ENCODE measurements at places on chromosomes 2 and 18.

GRCh38 chr2:197445746-197446145 lies 7.6 kb upstream of the COQ10B start:
- no peak for DNase-seq

GRCh38 chr18:48116873-48117630 lies 186.6 kb upstream of the SMAD2 start:
- no peak for DNase-seq

- DNase-seq: no peak
These were observed 43.9 kb downstream of the BOLA3 start for GRCh38 chr2:74103763-74104162.

GRCh38 chr2:30230497-30231211 lies 680 bp upstream of the LBH start:
- DNase-seq: no peak

DNA sequence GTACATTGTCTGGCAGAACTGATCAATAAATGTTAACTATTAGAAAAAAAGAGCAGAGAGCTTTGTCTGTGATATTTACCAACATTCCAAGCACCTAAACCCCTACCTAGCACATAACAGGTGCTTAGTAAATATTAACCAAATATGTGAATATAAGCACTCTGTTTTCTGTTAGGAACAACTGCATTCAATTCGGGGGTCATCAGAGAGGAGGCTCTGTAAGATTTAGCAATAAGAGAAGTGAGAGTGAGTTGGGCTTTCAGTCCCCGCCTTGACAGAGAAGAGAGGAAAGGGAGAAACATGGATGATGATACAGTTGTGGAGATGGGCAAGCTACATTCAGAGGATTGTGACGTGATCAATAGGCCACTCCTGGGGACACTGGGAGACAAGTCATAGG lies 47.7 kb downstream of the MYOM1 start:
- DNase-seq: no peak

GRCh38 chr2:173145454-173145853 lies 69.8 kb downstream of the MAP3K20 start:
- no peak for DNase-seq

DNA sequence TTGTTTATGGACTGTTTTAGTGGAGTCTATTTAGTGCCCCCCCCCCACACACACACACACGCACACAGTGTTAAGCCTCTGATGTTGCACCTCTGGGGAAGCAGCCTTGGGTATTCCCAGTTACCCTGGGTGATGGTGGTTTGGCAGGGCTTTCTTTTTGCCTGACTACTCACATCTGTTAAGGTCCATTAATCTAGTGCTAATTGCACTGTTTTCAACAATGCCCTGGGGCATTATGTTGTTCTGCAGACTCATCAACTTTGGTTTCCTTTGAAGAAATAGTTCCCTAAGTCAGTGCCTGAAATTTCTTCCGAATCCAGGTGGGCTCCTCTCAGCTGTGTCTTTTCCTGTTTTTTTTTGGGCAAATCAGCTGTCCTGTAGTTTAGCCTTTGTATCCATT lies 34.7 kb downstream of the SPOPL start:
- DNase-seq: peak; percentile 6

DNA sequence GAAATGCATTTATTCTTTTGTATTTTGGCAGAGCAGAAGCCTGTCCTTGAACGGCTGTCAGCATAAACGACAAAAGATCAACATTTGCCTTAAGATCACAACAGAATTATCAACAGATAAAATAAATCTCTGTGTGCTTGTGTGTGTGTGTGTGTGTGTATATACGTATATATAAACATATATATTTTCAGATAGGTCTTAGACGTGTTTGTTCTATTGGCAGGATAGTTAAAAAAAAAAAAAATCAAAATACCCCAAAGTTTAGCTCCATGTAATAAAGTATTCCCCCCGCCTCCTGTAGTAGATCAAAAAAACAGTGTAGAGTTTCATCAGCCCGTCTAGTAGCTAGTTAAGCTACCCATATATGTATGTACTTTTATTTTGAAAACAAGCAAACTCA lies 107.9 kb downstream of the CHN1 start:
- DNase-seq: no peak

- DNase-seq: no peak
These were observed 1292.2 kb upstream of the ZEB2 start for GRCh38 chr2:145812165-145812554.

GRCh38 chr2:172977270-172978062 lies 98.2 kb upstream of the MAP3K20 start:
- no peak for DNase-seq

DNA sequence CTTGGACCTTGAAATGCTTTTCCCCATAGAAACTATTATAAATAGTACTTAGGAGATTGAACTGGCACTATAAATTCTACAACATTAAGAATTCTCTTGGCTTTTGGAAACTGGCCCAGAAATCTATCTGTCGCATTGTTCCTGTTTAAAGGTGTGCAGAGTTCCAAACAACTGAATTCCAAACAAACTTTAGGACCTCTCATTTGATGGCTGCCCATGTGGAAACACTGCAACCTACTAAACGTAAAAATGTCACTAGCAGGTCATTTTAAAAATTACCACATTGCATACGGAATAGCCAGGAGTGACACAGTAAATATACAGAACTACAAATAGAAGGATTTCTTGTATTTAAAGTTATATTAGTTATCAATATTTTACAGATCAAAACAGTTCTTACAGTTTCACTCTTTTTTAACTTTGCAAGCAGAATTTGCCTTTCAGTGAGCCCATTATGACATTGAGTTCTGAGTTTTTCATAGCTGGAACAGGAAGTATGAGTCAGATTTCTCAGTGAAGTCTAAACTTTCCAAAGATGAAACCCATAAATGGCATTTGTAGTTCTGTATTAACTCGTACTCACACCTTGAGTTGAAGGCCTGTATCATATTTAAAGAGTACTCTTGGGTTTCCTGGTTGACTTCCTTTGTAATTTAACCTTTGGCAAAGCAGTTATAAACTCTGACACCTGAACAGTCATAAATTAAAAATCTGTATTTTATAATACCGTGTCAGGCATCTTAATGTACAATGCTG lies 142.3 kb upstream of the BOD1L2 start:
- no peak for DNase-seq

GRCh38 chr2:39488450-39488849 lies 51.4 kb upstream of the MAP4K3 start:
- no peak for DNase-seq

DNA sequence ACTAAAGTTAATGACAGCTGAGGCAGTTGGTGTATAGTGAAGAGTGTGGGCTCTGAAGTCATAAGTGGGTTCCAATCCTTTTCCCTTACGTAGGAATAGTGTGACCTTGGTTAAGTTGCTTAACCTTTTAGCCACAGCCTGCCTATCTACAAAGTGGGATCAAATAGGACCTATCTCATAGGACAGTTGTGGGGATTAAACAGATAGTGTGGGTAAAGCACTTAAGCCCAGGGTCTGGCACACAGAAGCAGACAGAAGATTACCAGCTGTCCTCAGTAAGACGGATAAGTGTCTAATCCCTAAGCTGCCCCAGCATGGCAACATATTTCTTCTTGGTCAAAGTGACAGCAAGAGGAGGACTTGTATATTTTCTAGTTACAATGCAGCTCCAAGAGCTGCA lies 28.2 kb downstream of the UBE2F start:
- DNase-seq: no peak

GRCh38 chr18:36830158-36830495 lies 1.2 kb downstream of the KIAA1328 start:
- DNase-seq: no peak

DNA sequence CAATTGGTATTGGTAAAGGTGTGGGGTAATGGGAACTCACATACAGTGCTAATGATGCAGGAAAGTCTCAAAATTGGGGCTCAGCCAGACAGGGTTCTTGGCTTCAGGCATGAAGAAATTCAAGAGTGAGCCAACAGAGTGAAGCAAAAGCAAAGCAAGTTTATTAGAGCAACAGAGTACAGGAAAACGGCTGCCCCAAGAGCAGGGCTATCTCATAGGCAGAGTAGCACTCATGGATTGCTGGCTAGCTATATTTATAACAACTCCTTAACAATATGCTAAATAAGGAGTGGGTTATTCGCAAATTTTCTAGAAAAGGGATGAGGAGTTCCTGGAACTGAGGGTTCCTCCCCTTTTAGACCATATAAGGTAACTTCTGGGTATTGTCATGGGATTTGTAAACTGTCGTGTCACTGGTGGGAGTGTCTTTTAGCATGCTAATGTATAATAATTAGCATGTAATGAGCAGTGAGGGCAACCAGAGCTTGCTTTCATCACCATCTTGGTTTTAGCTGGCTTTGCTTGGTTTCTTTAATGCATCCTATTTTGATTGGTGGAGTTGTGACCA lies 233.8 kb upstream of the NOL4 start:
- no peak for DNase-seq

DNA sequence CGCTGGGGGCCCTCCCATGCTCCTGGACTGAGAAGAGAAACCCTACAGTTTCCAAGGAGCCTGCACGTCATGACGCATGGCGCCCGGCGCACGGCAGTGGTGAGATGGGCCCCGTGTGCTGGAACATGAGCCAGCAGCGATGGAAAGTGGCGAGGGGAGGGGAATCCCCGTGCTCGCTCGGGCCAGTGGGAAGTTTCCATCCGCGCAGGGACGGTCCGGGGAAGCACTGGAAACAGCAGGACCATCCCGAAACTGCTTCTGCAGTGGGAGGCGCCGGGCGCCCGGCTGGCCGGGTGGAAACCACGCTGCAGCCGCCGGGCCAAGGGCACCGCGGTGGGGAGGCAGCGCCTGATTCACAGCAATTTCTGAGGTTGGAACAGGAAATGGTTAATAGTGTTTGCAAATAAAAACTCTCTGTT lies 4.9 kb upstream of the PDCD1 start:
- DNase-seq: no peak

- DNase-seq: peak; percentile 41
These were observed 25.3 kb upstream of the MFSD6 start for GRCh38 chr2:190382851-190383250.

GRCh38 chr2:121699421-121700333 lies 37.0 kb downstream of the NIFK start:
- no peak for DNase-seq

GRCh38 chr2:10256515-10257031 lies 46.1 kb upstream of the HPCAL1 start:
- DNase-seq: no peak

GRCh38 chr18:57026316-57026715 lies 120.6 kb upstream of the BOD1L2 start:
- no peak for DNase-seq

DNA sequence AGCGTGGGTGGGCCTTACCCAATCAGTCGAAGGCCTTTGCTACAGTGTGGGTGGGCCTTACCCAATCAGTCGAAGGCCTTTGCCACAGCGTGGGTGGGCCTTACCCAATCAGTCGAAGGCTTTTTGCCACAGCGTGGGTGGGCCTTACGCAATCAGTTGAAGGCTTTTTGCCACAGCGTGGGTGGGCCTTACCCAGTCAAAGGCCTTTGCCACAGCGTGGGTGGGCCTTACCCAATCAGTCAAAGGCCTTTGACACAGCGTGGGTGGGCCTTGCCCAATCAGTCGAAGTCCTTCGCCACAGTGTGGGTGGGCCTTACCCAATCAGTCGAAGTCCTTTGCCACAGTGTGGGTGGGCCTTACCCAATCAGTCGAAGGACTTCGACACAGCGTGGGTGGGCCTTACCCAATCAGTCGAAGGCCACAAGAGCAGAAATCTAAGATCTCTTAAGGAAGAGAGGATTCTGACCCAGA lies 16.3 kb upstream of the GAL3ST2 start:
- no peak for DNase-seq

GRCh38 chr2:129748653-129749052 lies 230.8 kb upstream of the RAB6C start:
- DNase-seq: no peak

- DNase-seq: no peak
These were observed 271.3 kb downstream of the ICOS start for GRCh38 chr2:204207866-204208265.

DNA sequence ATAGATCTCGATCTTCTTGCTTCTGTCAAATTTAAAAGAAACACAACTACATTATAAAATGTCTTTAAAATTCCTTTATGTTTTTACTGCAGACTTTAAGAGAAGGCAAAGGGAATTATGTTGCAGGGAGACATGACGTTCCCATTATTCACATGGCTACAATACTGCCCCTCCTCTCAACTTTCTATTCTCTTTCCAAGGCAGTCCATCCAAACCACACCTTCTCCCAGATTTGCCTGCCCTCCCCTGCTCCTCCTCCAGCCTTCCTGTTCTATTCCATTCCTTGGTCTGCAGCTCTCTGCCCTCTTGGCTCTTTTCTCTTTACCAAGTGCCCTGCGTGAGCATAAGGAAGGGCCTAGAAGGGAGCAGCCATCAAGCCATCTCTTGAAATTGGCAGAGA lies 61.3 kb downstream of the NABP1 start:
- no peak for DNase-seq

DNA sequence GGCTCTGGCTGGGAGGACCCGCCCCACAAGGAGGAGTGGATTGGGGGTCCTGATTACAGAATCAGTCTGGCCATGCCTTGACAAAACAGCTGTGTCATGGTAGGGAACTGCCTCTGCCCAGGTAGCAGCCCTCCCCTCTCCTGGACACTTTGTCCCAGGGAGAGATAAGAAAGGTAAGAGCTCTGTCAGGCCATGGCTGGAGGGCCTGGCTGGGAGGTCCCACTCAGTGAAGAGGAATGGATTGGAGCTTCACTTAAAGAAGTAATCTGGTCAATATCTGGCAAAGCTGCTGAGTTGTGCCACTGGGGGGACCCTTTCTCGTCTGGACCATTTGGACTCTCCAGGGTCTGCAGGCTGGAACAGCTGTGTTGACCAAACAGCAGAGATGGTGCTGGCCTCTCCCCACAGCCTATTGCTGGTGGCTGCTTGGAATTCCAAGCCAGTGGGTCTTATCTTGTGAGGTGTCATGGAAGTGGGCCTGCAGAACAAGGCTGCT lies 75.4 kb downstream of the EPC2 start:
- DNase-seq: no peak

GRCh38 chr2:65739927-65740326 lies 307.5 kb upstream of the SPRED2 start:
- DNase-seq: no peak

DNA sequence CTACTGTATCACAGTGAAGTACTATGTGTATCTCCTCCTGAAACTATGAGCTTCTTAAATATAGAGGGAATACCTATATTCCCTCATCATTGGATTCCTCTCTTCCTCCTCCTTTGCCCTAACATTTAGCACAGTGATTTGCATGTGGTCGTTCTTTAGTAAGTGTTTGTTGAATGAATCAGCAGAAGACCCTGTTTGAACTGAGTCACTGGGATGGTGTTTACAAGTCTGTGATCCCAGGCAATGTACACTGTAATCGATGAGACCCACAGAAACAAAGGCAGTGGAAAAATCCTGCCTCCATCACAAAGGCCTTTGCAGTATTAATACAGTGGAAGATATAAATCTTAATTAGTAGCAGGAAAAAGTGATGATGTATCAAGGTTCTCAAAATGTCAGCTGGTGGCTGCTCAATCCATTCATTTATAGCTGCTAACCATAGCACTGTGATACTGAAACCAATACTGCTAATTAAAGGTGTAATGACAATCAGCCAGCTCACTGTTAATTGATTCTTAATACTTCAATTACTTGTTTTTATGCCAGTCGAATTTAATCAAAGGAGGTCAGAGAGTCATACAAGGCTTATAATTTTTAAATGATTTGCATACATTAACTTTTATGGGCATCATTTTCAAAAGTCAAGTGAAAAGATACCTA lies 20.8 kb upstream of the MYO3B start:
- no peak for DNase-seq
